ENCODE measurements at places on chromosomes 16 and 17. TPM values are rescaled to one million over a fixed set of nuclear protein-coding genes. Genes with fewer than 3 reads are reported as not detected.

Gene KRTAP2-3
- total RNA-seq: not detected

GRCh38 chr17:32275060-32276042 lies 9.7 kb downstream of the RHBDL3 start:
- DNase-seq: peak; percentile 66

Gene BAHCC1
- 8.3 TPM for total RNA-seq

- no peak for DNase-seq
Measured at GRCh38 chr16:72923757-72924156, 124.2 kb downstream of the ZFHX3 start.

Gene TXNL4B
- 7.9 TPM for total RNA-seq

DNA sequence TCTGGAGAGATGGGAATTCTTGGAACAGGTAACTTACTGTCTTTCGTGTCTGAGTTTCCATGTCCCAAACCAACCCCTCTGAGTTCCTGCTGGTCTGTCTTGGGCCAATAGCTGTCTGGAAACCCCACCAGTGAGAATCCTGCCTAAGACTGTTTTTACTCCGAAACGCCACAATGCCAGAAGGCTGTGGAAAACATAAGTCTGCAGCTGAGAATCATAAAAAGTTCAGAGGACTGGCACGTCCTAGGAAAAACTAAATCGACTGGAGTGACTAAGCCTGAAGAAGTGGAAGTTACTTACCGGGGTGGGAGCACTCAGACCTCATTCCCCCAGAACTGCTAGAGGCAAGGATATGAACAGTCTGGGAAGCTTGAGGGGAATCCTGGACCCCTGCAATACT lies 13.3 kb downstream of the LRRC75A start:
- DNase-seq: no peak

All from right cardiac atrium (tissue), 5 donors.